ENCODE measurements at places on chromosomes 5 and 9. TPM values are rescaled to one million over a fixed set of nuclear protein-coding genes. Genes with fewer than 3 reads are reported as not detected.
A peak's percentile ranks its signal among the peaks of the same experiment; 100 is the strongest.

SLC27A6 gene
- not detected for total RNA-seq

ESM1 gene
- total RNA-seq: 21.0 TPM

FGD3 gene
- 6.3 TPM for total RNA-seq

RAPGEF1 gene
- 38.0 TPM for total RNA-seq

MLANA gene
- total RNA-seq: not detected

MCTP1 gene
- 7.5 TPM for total RNA-seq

SHOC1 gene
- total RNA-seq: not detected

TCERG1 gene
- total RNA-seq: 86.0 TPM

NUTM2G gene
- not detected for total RNA-seq

C1QTNF3 gene
- total RNA-seq: 1.1 TPM

PCDHB2 gene
- 13.8 TPM for total RNA-seq

GRCh38 chr5:90112033-90112692, 297.4 kb downstream of the CETN3 start:
- no peak for DNase-seq

- no peak for DNase-seq
These were observed 3.5 kb downstream of the PDLIM7 start for GRCh38 chr5:177493795-177494345.

GRCh38 chr5:77937015-77937908, 161.1 kb upstream of the TBCA start:
- DNase-seq: no peak

DNA sequence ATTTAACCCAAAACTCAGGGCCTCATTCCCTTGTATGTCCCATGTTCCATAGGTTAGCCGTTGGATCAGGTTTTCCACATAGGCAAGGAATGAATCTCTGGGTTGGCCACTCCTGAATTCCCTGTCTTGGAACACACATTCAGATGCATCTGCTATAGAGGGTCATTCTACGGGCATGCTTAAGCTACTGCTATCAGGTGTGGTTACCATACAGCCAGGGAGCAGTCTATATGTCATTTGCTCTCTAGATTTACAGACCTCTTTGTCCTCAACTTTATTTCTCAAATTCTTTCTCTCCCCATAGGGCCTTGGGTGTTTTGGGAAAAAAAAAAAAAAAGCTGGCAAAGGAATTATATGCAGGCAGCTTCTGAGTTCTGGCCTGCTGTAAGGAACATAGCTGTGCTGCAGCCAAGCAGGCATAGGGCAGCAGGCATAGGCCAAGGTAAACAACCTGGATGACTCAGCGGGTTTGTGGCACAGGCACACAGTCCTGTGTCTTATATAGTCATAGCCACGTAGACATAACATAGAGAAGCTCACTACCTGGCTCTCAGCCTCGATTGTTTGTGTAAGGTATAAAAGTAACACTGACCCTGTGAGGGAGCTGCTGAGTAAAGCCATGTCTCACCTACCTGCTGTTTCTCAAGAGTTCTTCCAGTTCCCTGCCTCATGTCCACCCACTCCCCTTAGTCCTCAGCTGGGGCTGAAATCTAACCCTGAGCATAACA, 141.5 kb downstream of the OSTF1 start:
- peak; percentile 89 for DNase-seq

DNA sequence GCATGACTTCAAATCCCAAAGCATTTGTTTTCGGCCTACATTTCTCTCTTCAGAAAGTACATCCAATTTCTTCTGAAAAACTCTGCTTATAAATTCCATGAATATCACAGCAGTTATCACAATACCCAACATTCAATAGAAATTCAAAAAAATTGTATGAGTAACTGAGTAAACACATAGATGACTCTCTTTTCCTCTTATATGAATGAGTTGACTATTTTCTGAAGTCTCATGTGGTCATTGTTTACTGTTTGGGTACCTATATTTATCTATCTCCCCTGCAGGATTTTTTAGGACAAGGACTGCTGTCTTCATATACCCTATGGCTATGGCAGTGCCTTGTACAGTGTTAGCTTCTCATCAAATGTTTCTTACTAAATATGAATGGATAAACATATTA, 157.1 kb downstream of the HTR1A start:
- peak; percentile 38 for DNase-seq

GRCh38 chr9:86682240-86682639, 265.1 kb downstream of the GAS1 start:
- DNase-seq: no peak

GRCh38 chr9:86594724-86595123, 240.5 kb upstream of the TUT7 start:
- no peak for DNase-seq

DNA sequence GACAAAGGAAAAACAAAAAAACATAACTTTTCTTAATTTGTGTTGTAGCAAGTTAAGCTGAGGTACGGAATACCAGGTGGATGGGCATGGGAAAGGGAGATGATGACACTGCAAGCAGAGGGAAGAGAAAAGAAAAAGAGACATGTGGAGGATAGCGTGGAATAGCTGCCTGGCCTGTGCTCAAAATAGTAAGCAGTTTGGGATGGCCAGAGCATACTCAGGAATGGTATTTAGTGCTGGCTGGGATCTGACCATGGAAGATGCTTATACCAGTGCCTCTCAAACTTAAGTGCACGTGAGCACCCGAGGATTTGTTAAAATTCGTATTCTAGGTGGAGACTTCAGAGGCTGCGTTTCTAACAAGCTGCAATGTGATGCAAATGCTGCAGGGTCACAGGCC, 41.3 kb downstream of the LNPEP start:
- no peak for DNase-seq

- no peak for DNase-seq
These were observed 127.6 kb downstream of the RPS23 start for GRCh38 chr5:82150559-82150958.

DNA sequence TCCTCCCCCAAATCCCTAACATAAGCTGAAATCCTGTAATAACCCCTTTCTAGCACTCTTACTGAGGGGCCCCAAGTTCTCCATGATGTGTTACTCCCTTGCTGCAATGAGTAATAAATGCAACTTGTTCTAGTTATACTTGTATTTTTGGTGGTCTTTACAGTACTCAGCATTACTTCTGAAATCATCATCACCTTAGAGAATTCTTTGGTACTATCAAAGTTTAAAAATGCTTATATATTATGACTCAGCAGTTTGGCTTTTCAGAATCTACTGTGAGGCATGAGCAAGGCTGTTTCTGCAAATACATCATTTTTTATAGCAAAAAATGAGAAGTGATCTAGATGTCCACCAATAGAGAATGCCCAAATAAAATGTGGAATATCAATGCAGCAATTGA, 20.7 kb upstream of the ROPN1L start:
- DNase-seq: peak; percentile 48

DNA sequence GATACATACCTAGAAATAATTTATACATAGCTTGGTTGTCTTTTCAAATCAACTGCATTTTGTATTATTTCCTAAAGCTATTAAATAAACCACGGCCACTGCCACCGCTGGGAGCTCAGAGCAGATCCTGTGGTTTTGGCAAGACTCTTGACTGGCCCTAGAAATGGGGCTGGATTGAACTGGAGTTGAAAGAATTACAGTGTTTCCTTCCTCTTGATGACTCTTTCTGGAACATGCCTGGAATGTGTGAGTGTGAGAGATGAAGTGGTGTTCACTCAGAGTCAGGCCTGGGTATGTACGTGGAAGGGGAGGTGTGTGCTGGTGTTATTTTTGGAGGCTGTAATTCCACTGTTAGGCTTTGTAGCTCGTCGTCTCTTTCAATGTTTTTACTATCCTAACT, 45.9 kb downstream of the TEK start:
- peak; percentile 38 for DNase-seq

- no peak for DNase-seq
These were observed 35.5 kb downstream of the VAV2 start for GRCh38 chr9:133956520-133957076.

DNA sequence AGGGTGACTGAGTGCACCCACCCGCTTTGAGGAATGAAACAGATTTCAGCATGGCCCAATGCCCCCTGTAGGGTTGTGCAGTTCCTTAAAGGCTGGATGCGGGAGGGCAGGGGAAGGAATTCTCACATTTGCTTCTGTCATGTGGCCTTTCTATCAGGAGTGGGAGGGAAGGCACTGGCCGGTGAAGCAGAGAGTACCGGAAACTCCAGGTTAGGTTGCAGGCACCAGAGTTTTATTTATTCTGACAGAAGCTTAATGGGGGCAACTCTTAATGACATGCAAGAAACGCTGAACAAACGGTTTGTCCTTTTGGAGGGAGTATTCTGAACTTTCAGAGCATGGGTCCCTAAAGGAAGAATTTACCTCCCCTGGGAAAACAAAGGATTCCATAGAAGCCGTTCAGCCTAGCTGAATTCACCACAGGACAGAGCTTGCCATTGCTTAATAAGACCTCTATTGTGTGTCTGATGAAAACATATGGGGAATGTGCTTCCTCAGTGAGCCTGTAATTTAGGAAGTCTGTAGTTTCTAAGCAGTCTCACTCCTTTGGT, 44.1 kb upstream of the EQTN start:
- no peak for DNase-seq

Measured in PC-3 (cell line).